ENCODE measurements at places on chromosomes 5 and 9.

GRCh38 chr9:123832858-123833650 is 96.9 kb downstream of the DENND1A start:
- no peak for DNase-seq

- DNase-seq: no peak
Measured at GRCh38 chr9:16431666-16432392, 438.6 kb downstream of the BNC2 start.

DNA sequence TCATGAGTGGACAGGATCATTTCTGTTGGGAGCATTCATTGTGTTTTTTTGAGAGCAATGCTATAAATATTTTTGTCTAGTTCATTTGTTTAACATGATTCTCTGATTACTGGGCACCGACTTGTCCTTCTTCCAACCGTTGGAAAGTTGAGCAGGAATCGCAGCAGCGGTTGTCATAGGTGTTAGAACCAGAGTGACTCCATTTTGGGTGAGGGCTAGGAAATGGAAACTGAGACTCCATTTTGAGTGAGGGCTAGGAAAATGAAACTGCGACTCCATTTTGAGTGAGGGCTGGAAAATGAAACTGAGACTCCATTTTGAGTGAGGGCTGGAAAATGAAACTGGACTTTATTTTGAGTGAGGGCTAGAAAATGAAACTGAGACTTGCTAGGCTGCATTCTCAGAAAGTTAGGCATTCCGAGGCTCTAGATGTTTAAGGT is 100.6 kb downstream of the ICE1 start:
- DNase-seq: no peak

DNA sequence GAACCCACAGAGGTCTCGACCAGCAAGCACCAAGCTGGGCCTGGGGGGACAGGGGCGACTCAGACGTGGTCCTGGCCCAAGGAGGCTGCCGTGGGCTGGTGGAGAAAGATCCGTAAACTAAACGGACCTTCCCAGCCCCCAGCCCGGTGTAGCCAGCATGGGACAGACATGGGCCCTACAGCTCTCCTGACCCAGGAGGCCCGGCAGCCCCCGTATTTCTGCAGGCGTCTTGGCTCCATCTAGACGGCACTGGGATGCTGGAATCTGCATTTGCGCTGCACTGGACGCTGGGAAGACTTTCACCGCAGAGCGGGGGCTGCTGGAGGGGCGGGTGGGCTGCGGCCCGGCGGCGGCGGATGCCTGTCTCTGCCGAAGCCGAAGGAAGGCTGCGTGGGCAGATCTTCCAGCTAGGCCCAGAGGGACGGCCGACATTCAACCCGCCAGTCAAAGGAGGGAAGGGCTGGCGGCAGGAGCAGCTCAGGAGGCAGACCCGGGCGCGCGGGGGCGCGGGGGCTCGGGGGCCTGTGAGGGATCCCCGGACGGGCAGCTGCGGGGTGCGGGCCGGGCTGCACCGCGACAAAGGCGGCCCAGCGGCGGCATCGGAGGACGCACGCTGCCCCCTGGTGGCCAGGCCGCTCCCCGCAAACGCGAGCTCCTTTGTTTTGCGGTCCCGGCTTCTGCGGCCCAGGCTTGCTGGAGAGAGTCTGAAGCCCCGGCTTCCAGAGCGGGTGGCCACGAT is 266.2 kb downstream of the NSG2 start:
- DNase-seq: peak; percentile 69

GRCh38 chr9:126377536-126377935 is 50.9 kb downstream of the MVB12B start:
- no peak for DNase-seq
